ENCODE measurements at places on chromosomes 5 and 9. TPM values are rescaled to one million over a fixed set of nuclear protein-coding genes. Genes with fewer than 3 reads are reported as not detected.

PCDHA9 gene
- total RNA-seq: 0.03 TPM

SPAAR gene
- total RNA-seq: 0.07 TPM

FAM153A gene
- not detected for total RNA-seq

NEUROG1 gene
- not detected for total RNA-seq

PCBD2 gene
- total RNA-seq: 8.5 TPM

PARP8 gene
- total RNA-seq: 19.9 TPM

TIFAB gene
- total RNA-seq: not detected

TEX48 gene
- total RNA-seq: not detected

SLC28A3 gene
- total RNA-seq: not detected

CER1 gene
- 1,033 TPM for total RNA-seq

MTAP gene
- 34.0 TPM for total RNA-seq

GRIN1 gene
- total RNA-seq: 0.52 TPM

ADAMTSL2 gene
- total RNA-seq: 0.70 TPM

FCN2 gene
- total RNA-seq: not detected
